Motor neuron (in vitro differentiated cells): ENCODE measurements at places on chromosomes 3 and 15. TPM values are rescaled to one million over a fixed set of nuclear protein-coding genes. Genes with fewer than 3 reads are reported as not detected.

The NEO1 gene
- 48.4 and 53.6 TPM in 2 replicates for total RNA-seq

The REC114 gene
- not detected in 2 replicates for total RNA-seq

GRCh38 chr3:155316426-155316825 is 22.9 kb upstream of the STRIT1 start:
- no peak for ATAC-seq

The PLXNB1 gene
- total RNA-seq: 44.8 and 45.9 TPM in 2 replicates

DNA sequence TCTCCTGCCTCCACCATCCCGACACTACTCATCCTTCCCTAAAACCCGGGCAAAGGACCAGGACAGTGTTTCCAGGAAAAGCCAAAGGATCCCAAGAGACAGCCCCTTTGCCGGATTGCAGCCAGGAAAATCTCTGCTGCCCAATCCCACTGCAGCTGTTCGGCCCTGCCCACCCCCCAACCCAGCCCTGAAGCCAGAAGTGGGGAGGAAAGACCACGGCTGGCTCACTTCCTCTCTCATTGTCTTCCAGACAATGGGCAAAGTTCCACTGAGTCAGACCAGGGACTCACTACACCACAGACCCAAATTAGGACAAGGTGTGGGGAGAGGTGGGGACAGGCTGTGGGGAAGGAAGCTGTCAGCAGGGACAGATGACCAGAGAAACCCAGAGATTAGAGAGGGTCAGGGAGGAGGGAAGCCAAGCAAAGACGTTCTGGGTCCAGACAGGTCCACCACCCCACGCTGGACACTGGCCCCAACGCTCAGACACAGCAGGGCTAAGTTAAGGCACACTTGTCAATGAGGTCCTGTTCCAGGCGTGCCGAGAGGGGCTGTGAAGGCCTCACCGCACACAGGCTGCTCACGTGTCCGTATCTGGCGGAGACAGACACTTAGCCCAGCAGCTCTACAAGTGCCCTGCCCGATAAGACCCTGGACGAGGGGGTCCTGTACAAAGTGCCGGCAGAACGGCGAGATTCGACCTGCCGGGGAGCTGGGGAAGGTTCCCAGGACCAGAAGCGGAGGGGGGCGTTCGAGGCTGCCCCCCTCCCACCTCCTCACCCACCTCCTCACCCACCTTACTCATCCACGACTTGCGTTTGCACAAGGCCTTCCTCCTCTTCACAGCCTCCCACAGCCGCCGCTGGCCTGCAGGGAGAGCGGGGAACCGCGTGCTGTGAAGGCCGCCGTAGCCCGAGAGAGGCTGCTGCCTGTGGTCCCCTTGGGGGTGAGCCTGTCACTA is 21.9 kb downstream of the TNK2 start:
- no peak for ATAC-seq

The PRTG gene
- total RNA-seq: 1.6 and 3.5 TPM in 2 replicates

- no peak for ATAC-seq
Observed at GRCh38 chr15:40618906-40619305, 24.9 kb downstream of the KNL1 start.

DNA sequence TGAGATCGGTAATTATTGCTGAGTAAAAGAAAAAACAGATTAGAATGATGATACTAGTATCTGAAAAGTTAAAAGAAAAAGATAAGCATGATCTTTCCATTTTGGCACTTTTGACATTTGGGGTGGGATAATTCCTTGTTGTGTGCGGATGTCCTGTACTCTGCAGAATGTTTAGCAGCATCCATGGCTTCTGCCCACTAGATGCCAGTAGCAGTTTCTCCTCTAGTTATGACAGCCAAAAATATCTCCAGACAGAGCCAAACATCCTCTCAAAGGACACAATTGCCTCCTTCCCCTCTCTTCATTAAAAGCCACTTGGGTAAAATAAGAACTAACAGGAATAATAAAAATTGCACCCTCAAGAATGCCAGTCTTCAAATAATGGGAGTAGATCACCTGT is 468.8 kb upstream of the GRM7 start:
- no peak for ATAC-seq

DNA sequence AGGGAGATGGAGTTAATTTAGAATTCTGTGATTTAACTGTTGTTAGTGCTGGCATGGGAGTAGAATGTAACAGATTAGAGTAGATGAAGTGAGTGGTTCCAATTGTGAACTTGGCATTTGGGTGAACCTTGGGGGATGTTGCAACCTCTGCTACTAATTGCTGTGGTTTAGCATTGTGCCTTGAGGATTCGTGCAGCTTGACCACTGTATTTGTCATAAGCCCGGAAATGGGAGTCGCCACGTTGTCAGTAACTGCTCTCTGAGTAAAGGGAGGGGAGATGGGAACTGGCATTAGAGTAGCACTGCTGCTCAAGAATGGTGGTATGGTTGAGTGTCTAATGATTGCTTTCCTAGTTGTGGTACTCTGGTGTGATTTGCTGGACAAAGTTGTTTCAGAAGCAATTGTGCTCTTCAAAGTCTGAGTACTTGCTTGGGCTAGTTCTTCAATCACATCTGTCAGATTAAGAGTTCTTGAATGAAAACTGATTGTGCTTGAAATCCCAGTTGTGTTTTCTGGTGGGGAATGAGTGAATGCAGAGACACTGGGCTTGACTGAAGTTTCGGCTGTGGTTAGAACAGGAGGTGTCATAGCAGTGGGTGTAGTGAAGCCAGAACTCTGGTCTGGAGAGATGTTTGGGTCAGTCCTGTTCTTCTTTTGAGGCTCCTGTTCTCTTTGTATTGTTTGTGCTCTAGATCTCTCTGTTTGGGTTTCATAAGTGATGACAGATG is 15.4 kb downstream of the IGSF10 start:
- no peak for ATAC-seq

DNA sequence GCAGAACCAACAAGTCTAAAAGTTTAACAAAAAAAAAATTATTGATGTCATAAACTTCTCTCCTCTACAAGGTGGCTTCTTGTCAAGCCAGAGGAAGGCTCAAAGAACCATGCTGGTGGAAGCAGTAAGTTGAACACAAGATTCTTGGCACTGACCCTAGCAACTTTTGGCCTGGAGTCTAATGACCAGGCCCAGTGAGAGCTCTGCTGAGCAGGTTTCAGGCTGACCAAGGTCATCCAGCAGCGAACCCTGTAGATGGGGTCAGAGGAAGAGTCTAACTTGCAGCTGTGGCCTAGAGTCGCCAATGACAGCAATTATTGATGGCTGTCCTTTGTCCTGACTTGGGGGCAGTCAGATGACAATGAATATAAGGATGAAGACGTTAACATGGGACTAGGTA is 43.1 kb upstream of the PDZRN3 start:
- no peak for ATAC-seq

DNA sequence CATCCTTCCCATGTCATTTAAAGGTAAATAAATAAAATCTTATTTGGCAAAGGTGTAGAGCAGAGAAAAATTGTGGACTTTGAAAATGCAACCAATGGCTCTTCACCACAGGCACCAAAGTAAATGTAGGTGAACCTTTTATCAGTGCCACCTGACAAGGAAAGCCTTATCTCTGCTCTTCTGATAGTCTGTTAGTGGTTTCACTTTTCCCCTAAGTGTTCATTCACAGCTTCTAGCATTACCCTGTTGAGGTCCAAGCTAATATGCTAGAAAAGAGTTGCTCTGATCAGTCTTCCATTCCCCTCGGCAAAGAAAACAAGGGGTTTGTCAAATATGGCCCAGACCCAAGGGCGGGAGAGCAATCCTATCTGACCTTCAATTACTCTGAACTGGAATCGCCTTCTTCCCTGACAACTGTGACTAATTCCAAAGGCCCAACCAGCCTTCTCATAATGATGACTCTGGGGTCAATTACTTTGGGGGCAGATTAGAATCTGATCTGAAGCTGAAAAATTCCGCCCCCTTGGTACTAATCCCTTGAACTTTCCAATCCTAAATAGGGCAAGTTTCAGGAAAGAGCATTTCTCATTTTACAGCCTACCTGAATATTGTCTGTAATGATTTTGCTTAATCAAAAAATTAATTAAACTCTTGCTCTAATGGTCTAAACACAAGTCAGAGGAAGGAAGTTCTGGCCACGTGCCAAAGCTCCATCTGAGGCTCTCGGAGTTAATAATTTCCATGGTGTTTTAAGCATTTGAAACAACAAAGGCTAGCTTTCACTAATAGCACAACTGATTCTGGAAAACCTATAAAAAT is 52.4 kb downstream of the SETMAR start:
- no peak for ATAC-seq

The PDZRN3 gene
- total RNA-seq: 40.6 and 53.5 TPM in 2 replicates

The ERICH6 gene
- total RNA-seq: 0.21 TPM in 1 of 2 replicates, not detected in the other

The CCRL2 gene
- total RNA-seq: 1.0 TPM in 1 of 2 replicates, not detected in the other

The ITGA11 gene
- 1.6 TPM in 2 replicates for total RNA-seq

GRCh38 chr3:188349351-188349901 is 195.5 kb downstream of the LPP start:
- no peak for ATAC-seq

DNA sequence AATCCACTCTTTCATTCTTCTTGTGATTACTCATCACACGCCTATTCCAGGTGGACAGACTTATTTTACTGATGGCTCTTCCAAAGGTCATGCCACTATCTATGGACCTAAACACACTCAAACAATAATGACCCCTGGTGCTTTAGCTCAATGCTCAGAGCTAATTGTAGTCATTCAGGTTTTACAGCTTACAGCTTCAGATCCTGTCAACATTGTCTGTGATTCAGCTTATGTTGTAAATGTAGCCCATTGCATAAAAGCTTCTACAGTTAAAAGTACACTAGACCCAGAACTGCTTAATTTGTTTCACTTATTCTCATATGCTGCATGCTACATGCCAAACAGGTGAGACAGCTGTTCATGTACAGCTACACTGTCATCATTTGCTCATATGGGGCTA is 49.2 kb downstream of the LSM3 start:
- ATAC-seq: no peak

GRCh38 chr15:35442742-35443141 is 103.2 kb downstream of the DPH6 start:
- peak; percentile 55 for ATAC-seq

The ST3GAL6 gene
- total RNA-seq: 1.8 and 3.9 TPM in 2 replicates

The ARGFX gene
- not detected in 2 replicates for total RNA-seq

The TM6SF1 gene
- 0.50 TPM in 1 of 2 replicates, not detected in the other for total RNA-seq
